ENCODE measurements at places on chromosomes 7 and 10.

GRCh38 chr10:74863551-74863950 lies 37.2 kb downstream of the KAT6B start:
- DNase-seq: no peak

- no peak for DNase-seq
These were observed 22.0 kb downstream of the CSGALNACT2 start for GRCh38 chr10:43160046-43160920.

- no peak for DNase-seq
These were observed 29.1 kb downstream of the EPC1 start for GRCh38 chr10:32317795-32318357.

- no peak for DNase-seq
These were observed at the start of gene CH25H for GRCh38 chr10:89207181-89207800. Gene CH25H, minus strand, starts transcription at chr10:89207317. Its CDS starts 25 bp downstream, at chr10:89207292.

DNA sequence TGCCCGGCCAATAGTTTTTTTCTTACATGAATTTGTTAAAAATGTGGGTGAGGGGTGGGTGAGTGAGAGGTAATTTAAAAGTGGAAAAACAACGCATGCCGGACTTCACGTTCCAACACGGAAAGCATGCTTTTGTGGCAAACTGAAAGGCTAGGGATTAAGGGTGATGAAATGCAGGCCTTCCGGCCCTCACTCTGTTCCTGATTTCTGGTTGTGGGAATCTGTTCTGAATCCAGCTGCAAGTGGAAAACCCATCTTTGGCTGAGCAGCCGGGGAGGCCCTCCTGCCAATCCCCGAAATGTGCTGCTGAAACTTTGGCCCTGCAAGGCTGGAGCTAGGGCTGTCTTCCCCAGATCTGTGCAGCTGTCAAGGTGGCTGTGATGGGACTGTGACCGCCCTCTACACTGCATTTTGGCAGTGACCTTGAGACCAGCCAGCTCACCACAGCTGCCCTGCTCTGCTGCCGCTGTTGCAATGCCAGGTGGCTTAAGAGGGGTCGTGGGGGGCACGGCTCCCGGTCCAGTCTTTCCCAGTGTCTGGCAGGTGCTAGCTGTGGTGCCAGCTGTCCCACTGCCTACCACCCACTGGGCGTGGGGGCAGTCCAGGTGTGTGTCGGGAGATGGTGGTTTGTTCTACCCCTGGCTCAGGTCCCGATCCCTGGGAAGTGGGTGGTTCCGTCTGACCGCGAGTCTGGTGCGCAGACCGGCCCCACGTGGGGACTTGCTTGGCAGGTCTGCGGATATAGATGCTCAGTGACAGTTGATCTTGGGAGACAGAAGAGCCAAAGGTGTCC lies 39.0 kb downstream of the TET1 start:
- DNase-seq: no peak

- no peak for DNase-seq
These were observed 26.9 kb downstream of the SPOCK2 start for GRCh38 chr10:72061491-72061890.

GRCh38 chr7:70035955-70036354 lies 437.7 kb downstream of the AUTS2 start:
- no peak for DNase-seq

- no peak for DNase-seq
These were observed 177.4 kb downstream of the CELF2 start for GRCh38 chr10:11194859-11195586.

- no peak for DNase-seq
These were observed 114.8 kb upstream of the LANCL2 start for GRCh38 chr7:55250313-55250712.

DNA sequence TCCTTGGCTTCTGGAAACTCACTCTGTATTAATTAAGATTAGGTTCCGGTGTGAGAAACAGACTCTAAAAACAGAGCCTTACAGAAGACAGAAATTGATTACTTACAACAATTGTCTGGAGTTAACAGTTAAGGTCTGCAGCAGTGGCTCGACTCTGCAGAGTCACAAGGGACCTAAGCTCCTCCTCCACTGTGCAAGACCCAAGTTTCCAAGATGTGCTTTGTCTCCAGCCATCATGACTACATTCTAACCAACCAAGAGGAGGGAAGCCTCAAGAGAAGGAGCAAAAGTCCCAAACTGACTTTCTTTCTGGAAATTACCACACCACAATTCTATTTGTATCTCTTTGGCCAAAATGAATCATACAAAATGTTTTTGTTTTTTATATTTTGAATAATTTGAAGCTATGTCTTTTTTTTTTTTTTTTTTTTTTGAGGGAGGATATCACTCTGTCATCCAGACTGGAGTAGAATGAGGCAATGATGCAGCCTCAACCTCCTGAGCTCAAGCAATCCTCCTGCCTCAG lies 14.2 kb upstream of the ODAD2 start:
- no peak for DNase-seq

GRCh38 chr7:67588631-67589030 lies 592.0 kb downstream of the TYW1 start:
- DNase-seq: no peak

- no peak for DNase-seq
These were observed 575.0 kb downstream of the XPNPEP1 start for GRCh38 chr10:109348324-109348723.

- no peak for DNase-seq
These were observed 8.2 kb upstream of the STARD3NL start for GRCh38 chr7:38169847-38170246.

DNA sequence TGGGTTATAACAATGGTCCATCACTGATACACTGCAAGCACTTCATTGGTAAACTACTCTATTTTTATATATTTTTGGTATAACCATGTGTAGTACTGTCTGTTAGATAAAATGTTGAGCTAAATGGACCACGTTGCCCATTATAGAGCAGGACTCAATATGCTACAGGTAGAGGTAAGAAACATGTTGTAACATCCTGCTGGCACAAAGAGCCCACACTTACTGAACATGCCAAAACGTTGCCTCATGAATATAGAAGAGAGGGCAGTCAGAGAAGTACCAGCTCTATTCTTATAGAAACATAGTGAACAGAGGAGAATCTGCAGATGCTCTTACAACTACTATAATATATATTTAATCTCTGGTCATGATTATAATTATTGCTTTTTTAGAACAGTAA lies 18.4 kb upstream of the MET start:
- no peak for DNase-seq

DNA sequence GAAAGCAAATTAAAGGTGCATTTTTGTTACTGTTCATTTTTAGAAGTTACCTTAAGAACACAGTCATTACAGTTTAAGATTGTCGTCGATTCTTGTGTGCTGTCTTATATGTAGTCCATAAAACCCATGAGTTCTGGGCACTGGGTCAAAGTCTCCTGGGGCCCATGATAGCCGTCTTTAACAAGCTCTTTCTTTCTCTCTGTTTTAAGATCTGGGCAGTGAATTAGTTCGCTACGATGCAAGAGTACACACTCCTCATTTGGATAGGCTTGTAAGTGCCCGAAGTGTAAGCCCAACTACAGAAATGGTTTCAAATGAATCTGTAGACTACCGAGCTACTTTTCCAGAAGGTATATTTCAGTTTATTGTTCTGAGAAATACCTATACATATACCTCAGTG lies 90.7 kb upstream of the CAPZA2 start:
- no peak for DNase-seq

- no peak for DNase-seq
These were observed 47.8 kb downstream of the ZFAND4 start for GRCh38 chr10:45624724-45625123.

- DNase-seq: no peak
These were observed 179.8 kb upstream of the CSTF2T start for GRCh38 chr10:51879238-51879637.

DNA sequence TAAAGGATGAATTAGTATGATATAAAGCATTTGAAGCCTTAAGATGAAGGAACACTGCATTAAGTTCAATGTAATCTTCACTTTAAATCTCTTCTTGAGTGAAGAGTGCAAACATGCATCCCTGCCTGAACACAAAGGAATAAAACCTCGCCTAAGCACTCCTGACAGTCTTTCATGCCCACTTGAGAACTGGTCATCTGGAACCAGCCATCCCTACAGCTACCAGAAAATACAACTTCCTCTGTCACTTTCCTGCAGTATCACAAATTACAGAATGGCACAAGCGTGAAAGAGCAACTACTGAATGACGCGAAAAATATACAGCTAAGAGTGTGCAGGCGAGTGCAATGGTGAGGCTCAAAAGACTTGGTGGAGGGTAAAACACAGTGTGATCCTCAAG lies 1079.9 kb downstream of the CNTNAP2 start:
- no peak for DNase-seq

DNA sequence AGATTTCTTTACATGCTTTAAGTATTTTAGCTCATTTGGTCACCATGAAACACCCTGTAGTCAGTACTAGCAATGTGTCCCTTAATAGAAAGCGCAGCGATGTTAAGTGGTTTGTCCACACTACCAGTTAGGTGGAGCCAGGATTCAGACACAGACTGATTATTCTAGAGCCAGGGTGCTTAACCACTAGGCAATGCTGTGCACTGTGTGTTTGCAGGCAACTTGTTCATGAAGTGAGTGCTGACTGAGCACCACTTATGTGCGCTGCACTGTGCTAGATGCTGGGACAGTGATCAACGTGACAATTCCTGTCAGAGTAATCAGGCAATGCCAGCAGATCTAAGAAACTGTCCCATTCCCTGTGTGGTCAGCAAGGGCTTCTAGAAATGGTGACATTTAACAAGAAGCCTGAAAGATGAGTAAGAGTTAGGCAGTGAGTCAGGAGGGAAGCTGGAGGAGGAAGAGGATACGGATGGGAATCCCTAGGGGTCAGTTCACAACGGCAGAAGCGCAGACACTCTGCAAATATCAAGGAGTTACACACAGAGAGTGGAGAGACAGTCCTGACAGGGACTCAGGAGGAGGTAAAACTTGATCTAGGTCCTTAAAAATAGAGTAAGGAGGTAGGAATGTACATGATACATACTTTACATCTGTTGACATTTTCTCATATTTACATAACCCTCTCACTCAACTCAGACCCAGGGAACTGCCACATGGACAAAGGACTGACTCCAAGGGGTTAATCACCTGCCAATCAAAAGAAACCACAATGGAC lies 69.7 kb upstream of the EGR2 start:
- DNase-seq: no peak

DNA sequence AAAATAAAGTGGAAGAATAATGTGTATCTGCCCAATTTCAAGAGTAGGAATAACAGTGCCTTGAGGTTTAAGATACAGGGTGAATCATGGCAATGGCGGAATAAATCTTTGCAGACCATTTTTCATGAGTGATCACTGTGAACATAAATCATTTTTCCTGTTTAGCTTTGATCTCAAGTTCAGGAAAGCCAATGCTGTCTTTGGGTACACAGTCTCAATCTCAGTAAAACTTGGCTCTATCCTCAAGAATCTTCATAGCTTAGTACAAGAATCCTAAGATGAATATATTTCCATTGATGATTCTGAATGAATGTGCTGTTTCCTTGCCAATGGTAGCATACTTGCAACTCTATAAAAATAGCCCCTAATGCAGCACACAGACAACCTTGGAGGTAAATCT lies 6.8 kb downstream of the NAMPT start:
- DNase-seq: no peak

DNA sequence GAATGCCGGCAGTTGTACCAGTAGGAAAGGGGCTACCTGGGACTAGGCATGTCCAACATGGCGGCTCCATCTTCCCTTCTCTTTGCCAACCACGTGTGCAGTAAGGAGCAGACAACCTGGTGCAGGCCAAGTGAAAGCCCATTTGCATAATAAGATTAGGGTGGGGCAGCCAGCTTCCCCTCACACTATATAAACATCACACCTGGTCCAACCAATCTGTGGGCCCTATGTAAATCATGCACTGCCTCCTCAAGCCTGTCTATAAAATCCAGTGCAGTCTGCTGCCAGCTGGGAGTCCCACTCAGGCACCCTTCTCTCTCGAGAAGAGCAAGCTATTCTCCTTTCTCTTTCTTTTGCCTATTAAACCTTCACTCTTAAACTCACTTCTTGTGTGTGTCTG lies 429.3 kb downstream of the CALN1 start:
- no peak for DNase-seq

DNA sequence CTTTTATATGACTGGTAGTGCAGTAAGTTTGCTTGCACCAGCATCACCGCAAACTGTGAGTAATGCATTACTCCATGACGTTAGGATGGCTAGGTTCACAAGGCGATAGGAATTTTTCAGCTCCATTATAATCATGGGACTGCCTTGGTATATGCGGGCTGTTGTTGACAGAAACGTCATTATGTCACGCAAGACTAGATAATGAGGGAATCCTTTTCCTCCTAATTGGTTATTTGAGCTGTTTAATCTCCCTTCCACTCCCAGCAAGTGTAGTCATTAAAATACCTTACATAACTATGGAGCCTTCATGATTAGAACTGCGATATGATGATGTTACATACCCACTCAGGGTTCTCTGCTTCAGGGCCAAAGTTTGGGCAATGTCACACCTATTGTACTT lies 17.3 kb downstream of the KLLN start:
- DNase-seq: no peak

DNA sequence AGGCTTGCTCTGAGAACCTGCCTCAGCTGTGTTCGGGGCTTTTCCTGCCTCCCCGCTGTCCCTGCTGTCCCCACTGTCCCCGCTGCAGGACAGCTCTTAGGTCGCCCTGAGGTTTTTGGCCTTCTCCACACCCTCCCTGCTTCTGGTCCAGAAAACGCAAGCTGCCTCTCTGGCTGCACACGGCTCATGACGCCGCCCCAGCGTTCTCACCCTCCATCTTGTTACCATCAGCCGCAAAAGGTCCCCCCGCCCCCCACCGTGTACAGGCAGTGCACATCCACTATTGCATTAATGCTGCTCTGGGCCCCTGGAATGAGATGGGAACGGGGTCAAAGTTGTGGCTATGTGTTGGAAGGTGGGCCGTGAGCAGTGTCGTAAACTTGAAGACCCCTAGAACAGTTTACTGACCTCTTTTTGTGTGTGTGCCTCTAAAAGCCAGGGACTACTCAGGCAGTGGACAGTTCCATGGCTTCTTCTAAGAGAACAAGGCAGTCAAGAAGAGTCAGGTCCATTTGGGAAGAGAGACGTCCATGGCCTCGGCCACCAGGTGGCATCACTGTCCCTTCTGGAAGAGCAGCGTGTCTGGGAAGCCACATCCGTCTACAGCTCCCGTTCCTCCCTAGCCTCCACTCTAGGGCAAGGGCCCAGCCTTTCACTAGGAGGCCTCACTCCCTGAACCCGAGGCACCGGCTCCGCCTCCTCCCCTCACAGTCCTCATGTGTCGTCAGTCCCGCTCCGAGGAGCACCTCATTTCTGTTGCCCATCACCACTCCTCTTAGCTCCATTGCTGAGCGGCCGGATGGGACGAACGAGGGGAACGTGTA lies 38.5 kb upstream of the MKRN1 start:
- peak; percentile 26 for DNase-seq

DNA sequence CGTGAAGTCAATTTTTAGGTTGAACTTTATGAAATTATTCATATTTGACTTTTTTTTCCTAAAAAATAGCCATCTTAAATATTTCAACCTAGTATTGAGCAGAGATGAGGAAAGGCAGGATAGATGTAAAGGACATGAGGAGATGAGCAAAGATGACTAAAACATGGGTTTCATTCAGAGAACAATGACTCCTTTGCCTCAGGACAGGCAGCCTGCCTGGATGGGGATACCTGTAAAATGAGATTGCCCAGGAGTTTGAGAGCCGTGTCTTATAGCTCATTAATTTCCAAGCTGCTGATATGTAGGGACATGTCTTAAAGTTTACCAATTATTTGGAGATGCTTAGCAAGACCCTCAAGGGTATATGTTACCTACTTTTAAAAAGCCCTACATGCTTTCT lies 243.8 kb upstream of the MDFIC start:
- no peak for DNase-seq

GRCh38 chr10:130354976-130355795 lies 219.0 kb downstream of the GLRX3 start:
- no peak for DNase-seq

- DNase-seq: no peak
These were observed 61.3 kb downstream of the APBB1IP start for GRCh38 chr10:26499426-26499825.

- no peak for DNase-seq
These were observed 3.6 kb downstream of the ARL3 start for GRCh38 chr10:102710609-102711008.
